ENCODE measurements at places on chromosomes 6 and 20. TPM values are rescaled to one million over a fixed set of nuclear protein-coding genes. Genes with fewer than 3 reads are reported as not detected.

DNA sequence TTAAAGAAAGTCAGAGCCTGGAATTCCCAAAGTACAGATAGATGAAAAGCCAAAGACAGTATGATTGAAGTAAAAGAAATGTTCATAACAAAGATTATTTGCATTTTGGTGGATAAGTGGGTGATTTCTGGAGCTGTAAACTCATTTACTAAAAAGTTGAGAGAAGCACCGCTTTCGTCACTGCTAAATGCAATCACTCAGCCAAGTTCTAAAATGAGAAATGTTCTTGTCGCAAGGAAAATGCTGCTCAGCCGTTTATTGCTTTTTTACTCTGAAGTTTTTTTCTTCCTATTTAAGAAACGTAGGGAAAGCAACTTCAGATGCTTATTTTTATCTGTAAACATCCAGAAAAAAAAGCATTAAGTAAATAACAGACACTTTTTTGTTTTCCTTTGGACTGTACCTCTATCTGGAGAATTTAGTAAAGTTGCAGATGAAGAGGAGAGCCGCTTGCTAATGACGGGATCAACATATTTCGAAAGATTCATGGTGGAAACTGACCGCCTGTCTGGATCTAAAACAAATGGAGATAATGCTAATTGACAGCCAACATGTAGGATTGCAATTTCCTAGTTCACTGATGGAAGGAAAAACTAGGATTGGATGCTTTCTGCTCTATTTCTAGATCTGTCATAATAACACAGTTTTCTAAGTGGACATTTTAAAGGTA lies 93.8 kb upstream of the BCLAF1 start:
- no peak overlapping the region for H3K4me3 ChIP-seq
- H3K4me1 ChIP-seq: no peaks in the 10 kb centered on the region
- peaks cover 7% of the 10 kb centered on the region for H3K27me3 ChIP-seq
- H3K27ac ChIP-seq: no peak overlapping the region
- DNase-seq: no peak

DNA sequence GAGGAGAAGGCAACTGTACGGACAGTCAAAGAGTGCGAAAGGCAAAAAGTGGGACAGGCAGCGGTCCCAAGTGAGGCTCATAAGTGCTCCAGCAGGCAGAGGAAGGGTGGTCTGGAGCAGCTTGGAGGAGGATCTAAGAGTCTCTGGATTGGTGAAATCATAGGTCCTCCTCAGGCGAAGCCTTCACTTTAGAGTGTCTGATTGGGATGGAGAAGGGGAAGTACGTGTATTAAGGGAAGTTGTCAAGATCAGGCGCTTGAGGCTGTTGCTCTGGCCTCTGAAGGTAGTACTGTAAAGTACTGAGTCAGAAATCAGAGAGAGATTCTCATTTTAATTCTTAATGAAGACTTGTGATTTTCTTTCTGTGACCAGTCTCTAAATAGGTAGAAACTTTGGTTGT lies 185.6 kb downstream of the KIF16B start:
- no peaks in the 10 kb centered on the region for H3K36me3 ChIP-seq
- no peak overlapping the region for H3K4me3 ChIP-seq
- no peak for DNase-seq
- no peak overlapping the region for H3K27ac ChIP-seq
- no peaks in the 10 kb centered on the region for H3K27me3 ChIP-seq

DNA sequence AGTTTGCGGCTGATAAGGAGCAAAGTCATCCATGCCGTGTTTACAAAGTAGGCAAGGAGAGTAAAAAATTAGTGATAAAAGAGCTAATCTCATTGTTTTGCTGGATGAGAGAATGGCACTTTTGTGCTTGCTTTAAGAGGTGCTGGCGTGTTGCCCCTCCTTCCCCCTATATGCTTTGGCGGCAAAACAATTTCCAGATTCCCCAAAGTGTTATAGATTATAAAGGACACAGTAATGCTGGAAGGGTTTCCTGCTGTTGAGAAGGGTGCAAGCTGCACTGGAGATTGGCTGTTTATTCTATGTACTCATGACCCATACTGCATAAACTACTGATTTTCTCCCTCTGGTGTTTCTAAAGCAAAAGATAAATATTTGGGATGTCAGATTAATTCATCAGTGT lies 338.9 kb upstream of the MAP3K7 start:
- DNase-seq: no peak
- peaks cover 27% of the 10 kb centered on the region for H3K27me3 ChIP-seq
- no peak overlapping the region for H3K4me3 ChIP-seq
- no peaks in the 10 kb centered on the region for H3K4me1 ChIP-seq

GRCh38 chr6:109449795-109450673 lies 5.5 kb downstream of the MICAL1 start:
- peak; percentile 70 for DNase-seq
- peak overlapping the region; percentile 70 for H3K4me3 ChIP-seq
- H3K27me3 ChIP-seq: no peaks in the 10 kb centered on the region
- peaks cover 53% of the 10 kb centered on the region for H3K36me3 ChIP-seq

DNA sequence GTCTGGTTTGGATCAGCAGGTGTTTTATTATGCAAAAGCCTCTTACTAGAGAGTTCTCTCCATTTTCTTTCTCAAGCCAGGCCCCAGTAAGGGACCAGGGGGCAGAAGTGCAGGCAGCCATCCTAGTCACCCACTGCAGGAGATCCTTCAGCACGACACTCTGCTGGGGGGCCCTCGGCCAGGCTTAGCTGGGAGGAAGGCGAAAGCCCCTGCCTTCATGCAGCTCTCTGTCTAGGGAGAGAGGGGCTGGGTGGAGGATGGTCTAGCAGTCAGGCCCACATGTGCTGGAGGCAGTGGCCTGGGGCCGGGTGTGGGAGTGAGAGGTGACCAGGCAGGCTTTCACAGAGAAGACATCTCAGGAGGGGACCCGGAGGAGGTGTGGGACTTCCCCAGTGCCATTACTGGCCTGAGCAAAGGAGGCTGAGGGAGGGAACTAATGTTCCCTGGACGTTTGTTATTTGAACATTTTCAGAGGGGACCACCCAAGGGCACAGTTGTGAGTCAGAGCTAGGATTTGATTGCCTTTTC lies 33.5 kb upstream of the VSTM2L start:
- H3K27ac ChIP-seq: no peak overlapping the region
- no peaks in the 10 kb centered on the region for H3K4me1 ChIP-seq
- no peak for DNase-seq
- H3K4me3 ChIP-seq: no peak overlapping the region
- no peaks in the 10 kb centered on the region for H3K27me3 ChIP-seq

- H3K27me3 ChIP-seq: peaks cover 52% of the 10 kb centered on the region
- no peaks in the 10 kb centered on the region for H3K4me1 ChIP-seq
- no peak for DNase-seq
- H3K27ac ChIP-seq: no peak overlapping the region
These were observed 305 bp downstream of the IL17A start for GRCh38 chr6:52186480-52186879.

DNA sequence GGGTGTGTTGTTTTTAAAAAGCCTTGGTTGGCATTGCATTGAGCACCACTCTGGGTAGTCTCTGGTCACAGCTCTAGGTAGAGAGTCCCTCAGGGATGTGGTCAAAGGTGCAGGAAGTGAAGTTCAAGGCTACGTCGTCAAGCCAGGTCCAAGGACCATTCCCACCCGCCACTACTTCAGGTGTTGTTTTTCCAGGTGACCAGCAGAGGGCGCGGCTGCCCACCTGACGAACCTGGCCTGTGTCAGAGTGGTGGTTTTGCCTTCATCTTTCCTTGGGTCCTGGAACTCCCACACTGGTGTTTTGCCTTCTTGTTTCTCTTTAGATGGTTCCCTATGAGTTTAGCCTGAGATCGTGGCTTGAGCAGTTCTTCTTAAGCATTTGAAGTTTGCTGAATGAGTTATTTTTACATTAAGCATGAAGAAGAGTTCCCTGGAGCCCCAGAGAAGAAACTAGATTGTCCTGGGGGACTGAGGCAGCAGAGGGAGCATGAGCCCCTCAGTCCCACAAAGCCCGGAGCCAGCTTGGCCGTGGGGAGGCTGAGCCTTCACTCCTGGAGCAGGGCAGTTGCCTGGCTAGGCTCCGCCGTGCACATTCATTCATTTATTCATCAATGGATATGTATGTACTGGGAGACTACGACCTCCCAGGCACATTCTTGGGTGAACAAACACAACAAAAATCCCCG lies 5.6 kb upstream of the PHACTR3 start:
- no peak overlapping the region for H3K4me3 ChIP-seq
- no peak overlapping the region for H3K27ac ChIP-seq
- peak; percentile 59 for DNase-seq
- H3K4me1 ChIP-seq: no peaks in the 10 kb centered on the region

DNA sequence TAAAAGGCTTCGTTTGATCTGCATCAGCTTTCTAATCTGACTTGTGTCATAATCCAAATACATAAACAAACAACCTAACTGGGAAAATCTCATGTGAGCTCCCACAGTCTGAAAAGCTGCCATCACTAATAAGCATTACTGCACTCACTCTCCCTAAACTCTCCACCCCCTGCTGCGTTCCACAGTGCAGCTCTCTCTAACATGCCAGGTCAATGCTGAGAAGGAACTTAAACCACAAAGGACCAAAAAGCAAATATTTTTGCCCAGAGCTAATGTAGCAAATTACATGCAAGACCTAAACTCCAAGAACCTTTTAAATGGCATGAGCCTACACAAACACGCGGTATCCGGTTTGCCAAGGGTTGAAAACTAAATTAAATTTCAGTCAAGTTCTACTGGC lies 542.3 kb upstream of the JARID2 start:
- H3K36me3 ChIP-seq: no peaks in the 10 kb centered on the region
- H3K27me3 ChIP-seq: no peaks in the 10 kb centered on the region
- H3K4me3 ChIP-seq: no peak overlapping the region
- no peak overlapping the region for H3K27ac ChIP-seq
- peaks cover 6% of the 10 kb centered on the region for H3K4me1 ChIP-seq
- DNase-seq: no peak

DNA sequence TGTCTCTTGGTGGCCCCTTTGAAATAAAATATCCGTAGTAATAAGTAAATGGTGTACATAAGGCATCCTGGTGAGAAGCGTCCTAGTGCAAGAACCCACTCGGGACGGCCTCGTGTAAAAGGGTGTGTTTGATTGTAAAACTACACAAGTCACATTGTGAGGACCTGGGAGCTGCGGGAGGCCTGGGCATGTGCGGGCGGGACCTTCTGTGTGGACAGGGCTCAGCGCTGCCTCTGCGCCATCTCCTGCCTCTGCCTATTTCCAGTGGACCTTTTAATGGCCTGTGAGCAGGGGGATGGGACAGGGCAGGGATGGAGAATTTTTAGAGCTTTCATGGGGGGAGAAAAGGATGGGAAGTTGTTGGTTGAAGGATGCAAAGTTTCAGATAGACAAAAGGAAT lies 25.3 kb upstream of the KIF25 start:
- H3K4me1 ChIP-seq: no peaks in the 10 kb centered on the region
- no peak overlapping the region for H3K4me3 ChIP-seq
- no peaks in the 10 kb centered on the region for H3K27me3 ChIP-seq
- DNase-seq: no peak
- no peaks in the 10 kb centered on the region for H3K36me3 ChIP-seq

- H3K27me3 ChIP-seq: peaks cover 42% of the 10 kb centered on the region
- H3K4me3 ChIP-seq: no peak overlapping the region
- H3K4me1 ChIP-seq: no peaks in the 10 kb centered on the region
- H3K27ac ChIP-seq: no peak overlapping the region
- DNase-seq: no peak
These were observed 164.8 kb downstream of the MRPL14 start for GRCh38 chr6:43962458-43962857.

DNA sequence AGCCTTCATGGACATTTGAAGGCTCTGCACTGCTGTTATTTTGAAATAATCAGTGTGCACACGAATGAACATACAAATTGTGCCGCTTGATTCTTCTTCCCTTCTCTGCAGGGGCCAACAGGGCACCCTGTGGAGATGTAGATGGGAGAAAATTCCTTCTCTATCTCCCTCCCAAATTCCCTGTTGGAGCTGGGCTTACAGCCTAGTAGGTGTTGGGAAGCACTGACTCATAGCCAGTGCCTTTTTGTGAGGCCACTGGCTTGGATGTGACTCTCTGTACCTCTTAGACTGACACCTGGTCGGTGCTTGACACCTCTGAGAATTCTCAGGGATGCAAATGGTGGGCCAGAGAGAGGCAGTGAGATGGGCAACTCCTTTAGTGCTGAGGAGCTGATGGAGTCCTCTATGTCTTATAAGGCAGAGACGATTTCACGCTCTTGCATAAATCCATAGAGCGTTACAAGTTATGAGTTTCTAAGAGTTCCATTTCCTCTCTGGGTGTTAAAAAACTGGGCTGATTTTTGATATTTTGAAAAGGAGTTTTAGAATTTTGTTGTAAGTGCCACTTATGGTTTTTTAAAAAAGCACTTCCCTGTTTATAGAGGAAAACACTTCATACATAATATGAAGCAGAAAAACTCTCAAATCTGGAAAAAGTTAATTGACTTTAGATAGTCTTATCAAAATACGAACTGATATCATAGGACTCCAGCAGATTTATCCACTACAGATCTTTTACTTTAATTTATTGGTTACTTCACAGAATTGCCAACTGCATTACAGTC lies 89.8 kb upstream of the MAP3K7 start:
- H3K27me3 ChIP-seq: peaks cover 4% of the 10 kb centered on the region
- H3K4me1 ChIP-seq: no peaks in the 10 kb centered on the region
- H3K36me3 ChIP-seq: no peaks in the 10 kb centered on the region
- DNase-seq: no peak

DNA sequence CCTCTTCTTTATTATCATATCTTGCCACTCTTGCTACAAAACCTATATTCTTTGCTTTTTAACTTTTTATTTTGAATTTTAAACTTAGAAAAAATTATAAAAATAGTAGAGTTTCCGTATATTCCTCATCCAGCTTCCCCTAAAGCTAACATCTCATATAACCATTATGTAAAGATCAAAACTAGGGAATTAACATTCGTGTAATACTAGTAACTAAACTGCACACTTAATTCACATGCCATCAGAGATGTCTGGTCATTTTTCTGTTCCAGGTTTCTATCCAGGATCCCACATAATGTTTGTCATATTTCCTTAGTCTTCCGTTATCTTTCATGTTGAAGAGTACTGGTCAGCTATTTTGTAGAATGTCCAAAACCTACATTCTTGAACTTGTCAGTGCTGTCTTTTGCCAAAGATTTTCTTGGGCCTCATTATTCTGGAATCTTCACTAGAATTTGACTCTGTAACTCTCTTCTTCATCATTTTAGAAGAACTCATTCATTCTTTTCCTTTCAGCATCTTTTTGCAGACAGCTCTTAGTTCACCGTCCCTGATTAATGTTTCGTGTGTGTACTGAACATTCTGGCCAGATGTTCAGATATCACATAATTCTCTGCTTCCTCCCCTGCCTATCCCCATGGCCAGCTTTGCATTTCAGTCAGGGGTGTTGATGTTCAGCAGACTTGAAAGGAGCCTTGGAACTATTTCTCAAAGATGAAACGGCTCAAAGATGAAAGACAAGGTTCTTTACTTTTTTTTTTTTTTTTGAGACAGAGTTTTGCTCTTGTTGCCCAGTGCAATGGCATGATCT lies 9.4 kb downstream of the CTNNBL1 start:
- no peak for DNase-seq
- no peak overlapping the region for H3K4me3 ChIP-seq
- peaks cover 5% of the 10 kb centered on the region for H3K36me3 ChIP-seq
- no peaks in the 10 kb centered on the region for H3K4me1 ChIP-seq

- peaks cover 30% of the 10 kb centered on the region for H3K4me1 ChIP-seq
- no peak overlapping the region for H3K4me3 ChIP-seq
- H3K27me3 ChIP-seq: no peaks in the 10 kb centered on the region
- H3K36me3 ChIP-seq: peaks cover 21% of the 10 kb centered on the region
These were observed 158.5 kb downstream of the HIVEP2 start for GRCh38 chr6:142786476-142786875.

Gene KCNK15
- total RNA-seq: not detected

Gene HDDC2
- total RNA-seq: 61.7 TPM

Data from activated CD8-positive, alpha-beta T cell treated with anti-CD3 and anti-CD28 coated beads, Interleukin-2, amount 10 ng/mL, durations not matched to agents 7 days and 5 days (primary cell).